ENCODE measurements at places on chromosomes 1 and 21. TPM values are rescaled to one million over a fixed set of nuclear protein-coding genes. Genes with fewer than 3 reads are reported as not detected.

DNA sequence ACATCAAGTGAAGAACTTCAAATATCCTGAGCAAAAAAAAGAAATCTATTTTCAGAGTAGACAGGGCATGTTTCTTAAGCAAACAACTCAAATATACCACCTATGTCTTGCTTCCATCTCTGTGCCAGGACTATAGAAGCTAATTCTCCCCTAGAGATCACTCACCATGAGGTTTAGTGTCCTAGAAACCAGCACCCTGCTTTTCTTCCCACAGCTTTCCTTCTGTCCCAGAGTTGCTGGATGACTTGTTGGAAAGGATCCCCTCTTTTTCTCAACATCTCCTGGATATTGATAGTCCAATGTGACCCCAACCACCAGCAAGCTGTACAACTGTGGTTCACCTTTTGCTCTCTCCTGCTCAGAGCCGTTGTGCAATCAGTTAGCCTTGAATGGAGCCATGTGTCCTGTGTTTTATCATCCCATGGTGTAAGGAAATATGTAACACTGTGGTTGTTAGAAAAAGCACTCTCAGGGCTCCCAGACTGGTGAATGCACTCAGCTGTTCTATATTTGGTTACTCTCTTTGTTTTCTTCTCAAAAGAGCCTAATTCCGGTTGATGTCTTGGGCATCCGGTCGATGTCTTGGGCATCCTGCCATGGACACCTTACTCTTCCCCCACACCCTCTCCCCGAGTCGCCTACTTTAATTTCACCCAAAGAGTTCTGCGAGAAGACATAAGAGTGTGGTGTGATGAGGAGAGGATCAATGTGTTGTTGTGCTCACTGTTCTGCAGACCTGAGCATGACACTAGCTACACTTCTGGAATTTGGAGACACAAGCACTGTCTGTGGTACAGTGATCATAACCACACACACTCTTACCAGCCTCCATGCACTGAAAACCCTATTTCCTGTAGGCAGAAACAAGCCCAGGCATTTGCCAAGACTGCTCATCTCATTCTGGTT, 1.7 kb downstream of the TNFSF4 start:
- DNase-seq = peak; percentile 39
- H3K4me1 ChIP-seq = peaks cover 25% of the 10 kb centered on the region
- no peaks in the 10 kb centered on the region for H3K36me3 ChIP-seq
- H3K27me3 ChIP-seq = no peaks in the 10 kb centered on the region
- no peak overlapping the region for H3K27ac ChIP-seq

Gene SLC22A15
- total RNA-seq = 32.4 TPM

Gene LCE1A
- total RNA-seq = not detected

DNA sequence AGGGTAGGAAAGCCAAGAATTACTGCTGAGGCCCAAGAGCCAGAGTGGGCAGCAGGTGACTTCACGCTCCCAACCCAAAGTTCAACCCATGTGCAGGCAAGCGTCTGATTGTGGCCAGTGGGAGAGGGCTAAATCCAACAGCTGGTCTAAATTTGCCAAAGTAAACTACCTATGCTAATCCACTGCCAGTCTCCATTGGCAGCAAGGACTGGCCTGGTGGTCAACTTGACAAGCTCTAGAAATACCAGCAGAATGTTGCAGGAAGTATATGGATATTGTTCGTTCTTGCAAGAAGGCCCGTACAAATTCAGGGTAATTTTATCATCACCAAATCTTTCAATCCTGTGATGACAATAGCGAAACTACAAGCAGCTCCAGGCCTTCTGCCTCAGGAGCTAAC, 1.5 kb downstream of the TMEM63A start:
- H3K4me1 ChIP-seq = peaks cover 59% of the 10 kb centered on the region
- H3K27ac ChIP-seq = peak overlapping the region; percentile 82
- DNase-seq = no peak
- peaks cover 14% of the 10 kb centered on the region for H3K36me3 ChIP-seq
- H3K27me3 ChIP-seq = no peaks in the 10 kb centered on the region

Gene MAP3K6
- total RNA-seq = 13.5 TPM

DNA sequence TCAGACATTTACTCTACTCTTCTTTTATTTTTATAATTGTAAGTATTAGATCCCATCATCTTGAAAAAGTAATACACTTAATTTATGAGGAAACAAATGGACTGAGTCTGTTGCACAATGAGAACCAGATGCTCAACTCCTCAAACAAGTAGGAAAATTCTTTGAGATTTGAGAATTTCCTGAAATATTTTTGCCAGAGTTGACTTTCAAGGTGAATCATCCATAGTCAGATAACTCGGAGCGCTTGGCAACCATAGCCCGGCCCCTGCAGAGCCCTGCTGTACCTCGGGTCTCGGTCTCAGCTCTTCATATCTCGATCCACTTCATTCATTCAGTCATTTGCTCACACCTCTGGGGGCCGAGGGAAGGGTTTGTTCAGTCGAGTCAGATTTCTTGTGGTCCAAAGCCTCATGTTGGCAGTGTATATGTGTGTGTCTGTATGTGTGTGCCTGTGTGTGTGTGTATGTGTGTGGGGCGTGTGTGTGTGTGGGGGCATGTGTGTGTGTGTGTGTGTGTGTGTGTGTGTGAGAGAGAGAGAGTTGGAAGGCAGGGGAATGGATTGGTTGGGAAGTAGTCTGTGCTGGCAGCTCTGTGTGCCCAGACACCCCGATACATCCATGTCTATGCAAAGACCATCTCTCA, 18.1 kb upstream of the PCP4 start:
- H3K4me3 ChIP-seq = no peak overlapping the region
- no peaks in the 10 kb centered on the region for H3K27me3 ChIP-seq
- H3K36me3 ChIP-seq = peaks cover 6% of the 10 kb centered on the region
- H3K4me1 ChIP-seq = peaks cover 6% of the 10 kb centered on the region

Gene GRHL3
- total RNA-seq = 8.9 TPM

- H3K27ac ChIP-seq = no peak overlapping the region
- H3K4me3 ChIP-seq = no peak overlapping the region
- peaks cover 5% of the 10 kb centered on the region for H3K4me1 ChIP-seq
- H3K27me3 ChIP-seq = no peaks in the 10 kb centered on the region
- no peak for DNase-seq
These were observed 74.3 kb downstream of the TBX15 start for GRCh38 chr1:118913818-118914217.

GRCh38 chr21:34974162-34974981, 74.7 kb downstream of the RUNX1 start:
- DNase-seq = no peak
- peaks cover 7% of the 10 kb centered on the region for H3K36me3 ChIP-seq
- no peak overlapping the region for H3K27ac ChIP-seq
- no peaks in the 10 kb centered on the region for H3K4me1 ChIP-seq

GRCh38 chr1:199172171-199173124, 533.6 kb downstream of the PTPRC start:
- no peaks in the 10 kb centered on the region for H3K4me1 ChIP-seq
- DNase-seq = no peak
- no peak overlapping the region for H3K27ac ChIP-seq
- H3K36me3 ChIP-seq = no peaks in the 10 kb centered on the region
- no peaks in the 10 kb centered on the region for H3K27me3 ChIP-seq

Gene DNASE2B
- not detected for total RNA-seq

DNA sequence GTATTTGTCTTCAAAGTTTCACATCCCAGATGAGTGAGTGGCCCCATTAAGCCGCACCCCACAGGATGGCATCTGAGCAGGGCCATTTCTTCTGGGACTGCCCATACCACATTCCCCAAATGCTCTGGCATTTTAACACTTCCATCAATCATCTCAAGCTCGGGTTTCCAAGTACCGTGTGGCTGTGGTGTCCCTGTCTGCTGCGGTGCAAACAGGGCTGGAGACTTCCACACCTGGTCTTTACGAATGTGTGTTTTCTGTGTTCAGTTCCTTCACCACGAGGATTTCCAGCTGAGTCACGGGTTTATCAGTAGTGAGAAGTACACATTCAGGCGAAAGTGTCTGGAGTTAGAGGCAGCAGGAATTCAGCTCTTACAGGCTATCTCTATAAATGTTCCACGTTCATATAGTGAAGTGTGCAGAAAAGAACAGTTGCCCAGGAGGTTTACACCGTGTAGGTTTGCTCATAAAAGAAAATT, 195.2 kb downstream of the RHOU start:
- no peak overlapping the region for H3K4me3 ChIP-seq
- DNase-seq = no peak
- no peak overlapping the region for H3K27ac ChIP-seq
- peaks cover 61% of the 10 kb centered on the region for H3K27me3 ChIP-seq
- no peaks in the 10 kb centered on the region for H3K4me1 ChIP-seq

DNA sequence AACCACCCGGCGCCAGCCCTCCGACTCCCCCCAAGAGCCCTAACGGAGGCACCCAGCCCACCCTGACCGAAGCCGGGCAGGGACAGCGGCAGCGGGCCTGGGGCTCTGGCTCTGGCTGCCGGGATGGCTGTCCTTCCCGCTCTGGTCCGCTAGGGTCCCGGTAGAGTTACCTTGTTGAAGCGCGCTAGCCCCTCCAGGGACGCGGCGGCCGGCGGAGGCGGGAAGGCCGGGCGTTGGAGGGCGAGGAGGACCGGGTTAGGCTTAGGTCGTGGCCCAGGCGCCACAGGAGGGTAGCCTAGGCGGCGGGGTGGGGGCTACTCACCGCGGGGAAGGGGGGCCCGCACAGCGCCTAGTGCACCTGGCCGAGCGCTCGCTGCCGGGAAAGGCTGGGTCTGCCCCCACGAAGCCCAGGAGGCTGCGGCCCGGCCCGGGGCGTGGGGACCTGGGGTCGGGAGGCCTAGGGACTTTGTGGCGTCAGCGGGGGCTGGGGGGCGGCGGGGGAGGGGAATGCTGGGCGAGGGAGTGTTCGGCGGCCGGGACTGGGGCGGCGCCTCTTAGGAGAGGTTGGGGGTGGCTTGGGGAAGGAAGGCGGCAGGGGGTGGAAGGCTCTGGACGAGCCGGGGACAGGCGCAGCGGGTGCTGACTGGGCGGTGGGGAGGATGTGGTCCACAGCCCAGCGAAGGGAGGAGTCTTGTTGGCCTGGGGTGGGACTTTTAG, at the start of gene TRIM17:
Gene TRIM17 (minus strand): TSS at position 645 of the 717 bp plus-strand sequence. CDS start 1,789 bp downstream, outside the sequence.
- no peak within 1 kb of the TSS for H3K4me3 ChIP-seq
- no peaks in the 10 kb centered on the region for H3K4me1 ChIP-seq
- H3K36me3 ChIP-seq = no peaks in the 10 kb centered on the region
- H3K27ac ChIP-seq = no peak within 1 kb of the TSS

Measured in MCF 10A (cell line).